ENCODE measurements at places on chromosomes 1 and 21.

DNA sequence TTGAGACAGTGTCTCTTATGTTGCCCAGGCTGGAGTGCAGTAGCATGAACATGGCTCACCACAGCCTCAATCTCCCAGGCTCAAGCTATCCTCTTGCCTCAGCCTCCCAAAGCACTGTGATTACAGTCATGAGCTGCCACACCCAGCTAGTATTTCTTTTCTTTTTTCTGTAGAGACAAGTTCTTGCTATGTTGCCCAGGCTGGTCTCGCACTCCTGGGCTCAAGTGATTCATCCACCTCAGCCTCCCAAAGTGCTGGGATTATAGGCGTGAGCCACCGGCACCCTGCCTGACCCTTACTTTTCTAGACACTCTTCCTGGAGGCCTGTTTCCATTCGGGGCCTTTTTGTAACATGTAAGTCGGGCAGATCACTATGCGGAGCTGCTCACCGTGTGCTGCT, 30.1 kb upstream of the SRP9 start:
- peak; percentile 81 for DNase-seq

DNA sequence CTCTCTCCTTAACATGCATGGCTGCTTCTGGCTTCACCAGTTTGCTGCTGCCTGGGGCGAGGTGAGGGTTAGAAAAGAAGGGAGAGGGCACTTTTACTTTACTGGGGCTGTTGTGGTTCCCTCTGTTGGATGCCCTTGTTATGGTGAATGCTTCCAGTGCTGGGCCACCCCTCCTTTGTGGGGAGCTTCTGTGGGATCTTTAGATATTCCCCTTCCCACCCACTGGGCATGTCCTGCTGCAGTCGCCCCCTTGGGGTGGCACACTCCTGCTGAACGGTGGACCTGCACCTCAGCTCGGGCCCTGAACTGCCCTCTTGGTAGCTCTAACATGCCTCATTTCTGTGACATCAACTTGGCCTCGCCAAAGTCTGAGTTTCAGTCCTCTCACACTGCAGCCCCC, 6.0 kb downstream of the TNN start:
- DNase-seq, result no peak

DNA sequence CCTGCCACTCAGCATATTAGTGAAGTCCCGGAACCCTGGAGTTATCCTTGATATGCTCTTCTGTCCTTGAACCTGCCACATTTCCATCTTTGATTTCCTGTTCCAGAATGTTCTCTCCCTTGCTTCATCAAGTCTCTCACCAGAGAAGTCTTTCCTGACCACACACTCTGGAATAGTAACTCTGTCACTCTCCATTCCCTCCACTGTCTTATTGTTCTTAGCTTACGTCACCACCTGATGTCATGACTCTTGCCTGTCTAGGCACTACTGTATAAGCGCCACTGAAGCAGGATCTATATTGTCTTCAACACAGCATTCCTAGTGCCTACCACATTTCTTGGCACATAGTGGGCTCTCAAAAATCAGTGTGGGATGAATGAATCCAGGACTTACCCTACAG, 65.4 kb upstream of the SMYD2 start:
- DNase-seq, result no peak

- no peak for DNase-seq
Observed at GRCh38 chr21:15309721-15310120, 244.9 kb upstream of the NRIP1 start.

DNA sequence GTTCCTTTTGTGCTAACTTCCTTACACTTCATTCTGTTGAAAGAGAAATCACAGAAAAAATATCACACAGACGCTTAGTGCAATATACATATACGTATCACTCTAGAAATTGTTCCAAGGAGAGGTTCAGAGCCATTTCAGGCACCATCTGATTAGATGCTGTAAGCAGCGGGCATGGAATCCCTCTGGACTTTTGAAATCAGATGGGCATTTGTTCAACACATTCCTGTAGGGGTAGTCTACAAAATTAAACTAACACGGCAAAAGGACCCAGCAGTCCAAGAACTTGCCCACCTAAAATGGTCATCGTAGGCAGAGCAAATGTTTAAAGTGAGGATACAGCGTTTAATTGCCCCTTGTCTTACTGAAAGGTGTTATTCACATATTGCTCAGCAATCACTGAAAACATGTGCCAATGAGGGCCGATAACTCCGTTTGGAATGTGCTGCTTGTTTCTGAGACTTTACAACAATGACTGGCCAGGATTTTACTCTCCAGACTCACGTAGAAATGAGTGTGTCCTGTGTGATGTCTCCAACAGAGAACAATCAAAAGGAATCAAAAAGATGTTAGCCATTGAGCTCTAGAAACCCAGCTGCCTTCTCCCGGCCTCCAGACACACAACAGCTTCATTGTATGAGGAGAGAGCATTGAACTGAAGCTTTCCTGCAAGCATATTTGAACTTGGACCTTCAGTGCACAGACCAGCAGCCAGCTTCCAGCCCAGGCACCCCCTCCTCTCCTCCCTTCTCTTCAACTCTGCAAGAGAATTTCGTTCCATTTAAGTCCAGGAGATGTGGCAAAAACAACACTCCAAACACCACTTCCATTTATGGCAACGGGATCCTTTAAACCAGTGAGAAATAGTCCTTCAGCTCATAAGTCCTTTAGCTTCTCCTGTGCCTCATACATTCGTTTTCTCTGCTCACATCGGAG, 32.1 kb upstream of the ADORA3 start:
- DNase-seq, result no peak

- DNase-seq, result no peak
Observed at GRCh38 chr1:209231476-209232156, 351.9 kb upstream of the CAMK1G start.

GRCh38 chr1:53944469-53945182, 873 bp downstream of the IFT25 start:
- DNase-seq, result no peak

- DNase-seq, result peak; percentile 88
Observed at GRCh38 chr1:19485362-19486187, at the start of gene CAPZB. Gene CAPZB (minus strand): TSS chr1:19485539. CDS start chr1:19485438, 101 bp downstream.

DNA sequence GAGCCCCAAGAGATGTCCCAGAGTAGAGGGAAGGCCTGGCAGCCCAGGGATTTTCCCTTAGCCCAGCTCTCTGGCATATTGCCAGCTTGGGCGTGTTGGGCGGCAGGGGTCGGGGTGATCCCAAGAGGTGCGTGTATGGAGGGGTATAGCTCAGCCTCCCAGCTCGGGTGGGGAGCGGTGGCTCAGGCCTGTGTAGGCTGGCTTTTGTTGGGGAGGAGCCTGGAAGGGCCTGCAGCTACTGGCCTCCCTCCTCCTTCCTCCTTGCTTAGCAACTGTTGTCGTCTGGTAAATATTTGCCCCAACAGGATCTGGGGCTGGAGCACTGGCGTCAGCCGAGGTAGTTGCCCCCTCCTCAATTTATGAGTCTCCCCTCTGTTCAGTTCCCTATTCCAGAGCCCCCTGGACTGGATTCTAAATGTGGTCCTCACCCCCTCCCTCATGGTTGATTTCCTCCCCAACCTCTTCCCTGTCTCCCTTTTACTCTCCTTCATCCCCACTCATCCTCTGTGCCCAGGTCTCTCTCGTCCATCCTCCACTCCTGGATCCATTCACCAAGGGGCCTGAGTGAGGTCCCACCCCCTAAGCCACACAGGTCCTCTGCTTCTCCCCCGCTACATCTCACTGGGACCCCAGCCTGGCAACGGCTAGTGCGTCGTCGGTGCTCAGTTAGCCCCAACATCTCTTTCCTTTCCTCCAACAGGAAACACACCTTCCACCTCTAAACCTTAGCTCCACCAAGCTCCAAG, 10.3 kb upstream of the LMNA start:
- peak; percentile 94 for DNase-seq

DNA sequence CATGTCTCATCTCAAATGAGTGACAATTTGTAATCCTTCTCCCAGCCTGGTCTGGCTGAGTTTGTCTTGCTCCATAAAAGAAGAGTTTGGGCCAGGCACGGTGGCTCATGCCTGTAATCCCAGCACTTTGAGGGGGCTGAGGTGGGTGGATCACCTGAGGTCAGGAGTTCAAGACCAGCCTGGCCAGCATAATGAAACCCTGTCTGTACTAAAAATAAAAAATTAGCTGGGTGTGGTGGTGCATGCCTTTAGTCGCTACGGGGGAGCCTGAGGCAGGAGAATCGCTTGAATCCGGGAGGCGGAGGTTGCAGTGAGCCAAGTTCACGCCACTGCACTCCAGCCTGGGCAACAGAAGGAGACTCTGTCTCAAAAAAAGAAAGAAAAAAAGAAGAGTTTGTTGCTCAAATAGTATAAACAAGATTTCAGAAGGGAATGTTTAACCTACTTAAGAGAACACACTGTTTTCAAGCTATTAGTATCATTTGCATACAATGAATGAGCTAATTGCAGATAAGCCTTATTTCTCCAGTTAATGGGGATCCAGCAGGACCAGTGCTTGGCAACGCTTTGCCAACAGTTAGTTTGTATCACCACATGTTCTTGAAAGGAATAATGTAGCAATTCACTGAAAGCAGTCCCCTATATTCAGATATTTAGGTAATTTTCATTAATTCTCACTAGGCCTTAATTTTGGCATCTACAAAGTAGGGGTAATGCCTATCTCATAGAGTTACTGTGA, 15.9 kb downstream of the KLHDC7A start:
- DNase-seq, result no peak

DNA sequence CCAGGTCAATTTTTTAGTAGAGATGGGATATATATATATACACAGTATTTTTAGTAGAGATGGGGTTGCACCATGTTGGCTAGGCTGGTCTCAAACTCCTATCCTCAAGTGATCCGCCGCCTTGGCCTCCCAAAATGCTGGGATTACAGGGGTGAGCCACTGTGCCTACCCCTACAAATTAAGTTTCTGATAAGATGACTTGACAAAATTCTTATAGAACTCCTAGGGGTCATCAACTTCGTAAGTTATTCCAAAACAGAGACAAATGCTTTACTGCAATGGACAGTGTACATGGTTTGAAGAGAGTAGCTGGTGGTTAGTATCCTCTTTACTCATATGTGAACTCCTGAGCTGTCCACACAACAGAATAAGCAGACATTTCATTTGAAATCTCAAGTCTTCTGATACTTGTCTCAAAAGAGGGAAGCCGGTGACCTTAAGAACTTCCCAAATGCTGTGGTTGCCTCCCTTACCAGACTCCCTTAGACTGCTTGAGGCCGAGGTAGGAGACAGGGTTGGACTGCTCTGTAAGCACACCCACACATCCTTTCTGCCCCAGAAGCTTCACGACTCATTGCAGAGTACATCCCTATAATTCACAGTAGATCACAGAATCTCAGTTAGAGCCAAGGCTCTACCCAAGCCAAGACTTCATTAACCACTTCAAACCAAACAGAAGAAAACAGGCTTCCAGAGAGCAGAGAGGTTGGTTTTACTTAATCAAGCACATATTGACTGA, 244.1 kb upstream of the IRF2BP2 start:
- DNase-seq, result no peak

- no peak for DNase-seq
Observed at GRCh38 chr1:37281354-37281753, 193.0 kb upstream of the ZC3H12A start.

DNA sequence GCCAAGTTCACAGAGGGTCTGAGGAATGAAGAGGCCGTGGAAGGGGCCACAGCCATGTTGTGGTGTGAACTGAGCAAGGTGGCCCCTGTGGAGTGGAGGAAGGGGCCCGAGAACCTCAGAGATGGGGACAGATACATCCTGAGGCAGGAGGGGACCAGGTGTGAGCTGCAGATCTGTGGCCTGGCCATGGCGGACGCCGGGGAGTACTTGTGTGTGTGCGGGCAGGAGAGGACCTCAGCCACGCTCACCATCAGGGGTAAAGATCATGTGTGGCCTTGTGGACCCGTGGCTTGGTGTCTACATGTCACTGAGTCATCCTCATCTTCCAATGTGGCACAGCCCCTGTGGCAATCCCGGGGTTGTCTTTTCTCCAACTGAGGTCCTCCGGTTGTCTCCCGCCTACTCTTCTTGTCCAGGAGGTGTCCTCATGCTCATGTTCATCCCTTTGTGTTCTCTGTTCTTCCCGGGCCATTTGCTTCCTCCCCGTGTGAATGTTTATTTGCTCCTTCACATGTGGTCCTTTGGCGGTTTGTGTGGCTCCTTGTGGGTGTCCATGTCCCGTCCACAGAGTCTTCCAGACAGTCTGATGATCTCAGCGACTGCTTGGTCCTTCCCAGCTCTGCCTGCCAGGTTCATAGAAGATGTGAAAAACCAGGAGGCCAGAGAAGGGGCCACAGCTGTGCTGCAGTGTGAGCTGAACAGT, 84.2 kb downstream of the OBSCN start:
- no peak for DNase-seq

DNA sequence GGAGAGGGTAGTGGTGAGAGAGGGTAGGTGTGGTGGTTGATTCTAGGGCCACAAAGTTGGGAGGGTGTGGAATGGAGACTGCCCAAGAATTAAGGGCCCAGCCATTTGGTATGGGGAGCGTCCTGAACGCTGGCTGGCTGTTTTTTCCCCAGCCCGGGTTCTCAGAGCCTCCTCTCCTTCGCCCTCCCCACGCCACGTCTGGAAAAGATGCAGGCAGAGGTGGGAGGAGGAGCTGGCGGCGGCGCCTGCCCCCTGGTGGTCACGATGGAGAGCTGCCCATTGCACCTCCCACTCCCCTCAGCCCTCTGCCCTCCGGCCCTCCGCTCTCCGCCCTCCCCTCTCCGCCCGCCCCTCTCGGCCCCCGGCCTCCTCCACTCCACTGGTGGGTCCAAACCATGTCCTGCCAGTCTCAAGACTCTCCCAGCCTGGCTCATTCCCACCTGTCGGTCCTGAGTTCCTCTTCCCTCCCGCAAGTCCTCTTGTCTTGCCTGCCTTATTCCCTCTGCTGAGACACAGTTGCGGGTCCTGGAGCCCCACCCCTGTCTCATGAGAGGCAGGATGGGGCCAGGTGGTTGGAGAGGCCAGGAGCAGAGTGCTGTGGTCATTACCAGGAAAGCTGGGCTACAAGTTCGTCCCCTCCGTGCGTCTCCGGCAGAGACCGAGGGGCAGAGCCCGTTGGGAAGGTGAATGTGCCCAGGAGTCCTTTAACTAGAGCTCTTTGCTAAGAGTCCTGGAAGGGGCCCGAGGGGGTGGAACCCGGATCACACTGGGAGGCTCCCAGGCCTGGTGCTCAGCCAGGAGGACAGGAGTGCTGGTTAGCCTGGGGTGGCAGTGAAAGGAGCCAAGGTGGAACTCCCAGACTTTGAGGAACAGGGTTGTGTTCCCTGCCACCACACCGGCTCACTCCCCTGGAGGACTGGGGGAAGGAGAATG, 22.6 kb downstream of the ETNK2 start:
- DNase-seq, result peak; percentile 86

- DNase-seq, result peak; percentile 40
Observed at GRCh38 chr1:29264773-29265389, 28.6 kb downstream of the PTPRU start.

- DNase-seq, result no peak
Observed at GRCh38 chr1:64480999-64481772, 11.3 kb downstream of the CACHD1 start.

DNA sequence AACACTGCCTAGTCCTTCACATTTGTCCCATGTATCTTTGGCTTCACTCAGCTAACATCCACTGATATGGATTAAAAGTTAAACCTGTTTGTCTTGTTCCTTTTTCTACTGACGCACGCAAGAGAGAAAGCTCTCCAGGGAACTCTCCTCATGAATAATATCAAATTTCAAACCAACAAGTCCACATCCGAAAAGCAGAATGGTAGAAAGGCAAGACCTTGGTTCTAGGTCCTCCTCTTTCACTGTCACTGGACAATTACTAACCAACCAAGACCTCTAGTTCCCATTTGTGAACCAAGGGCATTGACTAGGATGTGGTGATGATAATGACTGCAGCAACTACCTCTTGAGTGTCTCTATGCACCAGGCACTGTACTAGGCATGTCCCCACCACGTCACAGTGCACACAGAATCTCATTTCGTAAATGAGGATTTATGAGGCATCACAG, 8.4 kb downstream of the PLPP3 start:
- no peak for DNase-seq
